ENCODE measurements at places on chromosomes 12 and 14. TPM values are rescaled to one million over a fixed set of nuclear protein-coding genes. Genes with fewer than 3 reads are reported as not detected.

HSPB8 gene
- total RNA-seq: 11.4 TPM

FOXN3 gene
- total RNA-seq: 13.2 TPM

AICDA gene
- not detected for total RNA-seq

MIP gene
- not detected for total RNA-seq

NGB gene
- total RNA-seq: not detected

PRH1 gene
- total RNA-seq: 5.7 TPM

HAL gene
- 1.5 TPM for total RNA-seq

POU6F1 gene
- 0.17 TPM for total RNA-seq

CMA1 gene
- not detected for total RNA-seq

DNA sequence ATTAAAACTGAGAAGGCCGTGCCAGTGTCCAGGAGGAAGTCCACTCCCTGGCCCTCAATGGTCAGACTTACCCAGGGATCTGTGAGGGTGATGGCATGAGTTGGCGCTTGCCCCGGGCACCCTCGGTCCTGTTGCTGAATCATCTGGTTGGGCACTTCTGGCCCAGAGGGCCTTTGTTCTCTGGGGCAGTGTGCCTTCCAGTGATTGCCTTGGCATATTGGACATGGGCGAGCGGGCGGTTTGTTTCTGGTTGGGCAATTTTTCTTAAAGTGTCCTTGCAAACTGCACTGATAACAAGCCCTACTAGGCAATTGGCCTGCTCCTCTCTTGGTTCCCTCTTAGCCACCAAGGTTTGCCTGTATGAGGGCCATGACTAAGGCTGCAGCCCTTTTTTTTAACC, 69.5 kb upstream of the ZDHHC17 start:
- DNase-seq: no peak

- DNase-seq: no peak
These were observed 59.8 kb upstream of the VASH1 start for GRCh38 chr14:76701436-76701835.

- no peak for DNase-seq
These were observed 772.4 kb upstream of the FBXO33 start for GRCh38 chr14:40204441-40205175.

GRCh38 chr12:66131067-66131688, 628 bp upstream of the LLPH start:
- no peak for DNase-seq

DNA sequence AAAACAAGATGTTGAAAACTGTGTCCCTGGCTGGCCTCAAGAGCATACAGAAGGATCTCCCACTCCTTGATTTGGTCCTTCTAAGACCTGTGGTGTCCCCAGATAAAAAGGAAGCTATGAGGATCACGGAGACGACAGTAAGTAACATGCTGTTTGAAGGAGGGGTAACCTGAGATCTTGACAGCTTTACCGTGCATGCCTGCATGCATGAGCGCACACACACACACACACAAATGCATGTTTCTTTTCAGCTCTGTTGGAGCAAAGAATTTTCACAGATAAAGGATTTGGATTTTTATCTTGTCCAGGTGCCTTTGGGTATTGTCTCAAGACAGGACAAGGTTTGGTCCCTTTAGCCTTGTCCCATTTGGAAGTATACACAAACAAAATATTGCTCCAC, 411.6 kb upstream of the CCDC196 start:
- no peak for DNase-seq

GRCh38 chr14:20180486-20180885, 10.2 kb upstream of the OR11G2 start:
- peak; percentile 21 for DNase-seq

DNA sequence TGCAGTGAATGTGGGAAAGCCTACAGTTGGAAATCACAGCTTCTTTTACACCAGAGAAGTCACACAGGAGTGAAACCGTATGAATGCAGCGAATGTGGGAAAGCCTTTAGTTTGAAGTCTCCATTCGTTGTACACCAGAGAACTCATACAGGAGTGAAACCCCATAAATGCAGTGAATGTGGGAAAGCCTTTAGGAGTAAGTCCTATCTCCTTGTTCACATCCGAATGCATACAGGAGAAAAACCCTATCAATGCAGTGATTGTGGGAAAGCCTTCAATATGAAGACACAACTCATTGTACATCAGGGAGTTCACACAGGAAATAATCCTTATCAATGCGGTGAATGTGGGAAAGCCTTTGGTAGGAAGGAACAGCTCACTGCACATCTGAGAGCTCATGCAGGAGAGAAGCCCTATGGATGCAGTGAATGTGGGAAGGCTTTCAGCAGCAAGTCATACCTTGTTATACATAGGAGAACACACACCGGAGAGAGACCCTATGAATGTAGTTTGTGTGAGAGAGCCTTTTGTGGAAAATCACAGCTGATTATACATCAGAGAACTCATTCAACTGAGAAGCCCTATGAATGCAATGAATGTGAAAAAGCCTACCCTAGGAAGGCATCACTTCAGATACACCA, 24.6 kb downstream of the ZNF26 start:
- no peak for DNase-seq

- DNase-seq: peak; percentile 7
These were observed 1683.8 kb upstream of the SEL1L start for GRCh38 chr14:83217492-83217891.

DNA sequence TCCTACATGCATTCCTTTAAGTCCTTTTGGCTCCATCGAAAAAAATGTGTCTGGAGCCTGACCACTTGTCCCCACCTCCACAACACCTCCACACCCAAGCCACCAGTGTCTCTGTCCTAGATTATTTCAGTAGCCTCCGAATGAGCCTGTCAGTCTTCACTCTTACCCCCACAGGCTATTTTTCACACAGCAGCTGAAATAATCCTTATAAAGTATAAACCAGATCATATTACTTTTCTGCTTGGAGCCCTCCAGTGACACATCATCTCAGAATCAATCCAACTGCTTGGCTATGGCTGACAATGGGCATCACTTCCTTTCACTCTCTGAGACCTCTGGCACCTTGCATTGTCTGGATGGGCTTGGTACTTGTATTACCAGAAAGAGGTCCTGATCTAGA, 44.9 kb downstream of the BBS10 start:
- DNase-seq: peak; percentile 38

DNA sequence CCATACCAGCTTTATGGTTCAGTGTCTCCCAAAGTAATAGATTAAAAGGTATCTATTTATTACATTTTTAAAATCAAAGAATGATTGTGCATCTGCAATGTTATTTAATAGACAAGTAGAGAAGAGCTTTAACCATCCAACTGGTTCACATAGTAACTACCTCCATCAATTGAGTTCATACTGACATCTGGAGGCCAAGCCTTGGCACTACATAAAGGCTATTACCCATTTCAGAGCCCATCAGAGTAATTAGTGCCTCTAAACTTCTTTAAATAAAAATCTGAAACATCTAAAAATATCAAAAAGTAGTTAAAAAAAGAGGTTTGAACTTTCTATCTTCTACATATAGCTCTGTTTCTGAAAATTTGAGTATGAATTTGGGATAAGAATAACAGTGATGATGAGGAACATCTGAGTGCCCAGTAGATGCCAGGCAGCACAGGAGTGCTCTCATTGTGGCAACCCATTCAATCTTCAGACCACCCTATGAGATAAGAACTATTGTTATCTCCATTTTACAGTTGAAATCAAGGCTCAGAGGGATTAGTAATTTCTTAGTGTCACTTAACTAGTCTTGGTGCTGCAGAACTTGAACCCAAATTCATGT, 132.9 kb upstream of the DAAM1 start:
- DNase-seq: peak; percentile 92

- no peak for DNase-seq
These were observed 3.9 kb upstream of the FGF23 start for GRCh38 chr12:4383304-4383865.

- no peak for DNase-seq
These were observed 132.0 kb downstream of the RFLNA start for GRCh38 chr12:124426594-124427555.

GRCh38 chr14:94773655-94774343, 3.9 kb upstream of the GSC start:
- DNase-seq: no peak

GRCh38 chr12:101694297-101694848, 3.1 kb upstream of the CHPT1 start:
- no peak for DNase-seq

- no peak for DNase-seq
These were observed 45.8 kb downstream of the SSH1 start for GRCh38 chr12:108811411-108812180.

DNA sequence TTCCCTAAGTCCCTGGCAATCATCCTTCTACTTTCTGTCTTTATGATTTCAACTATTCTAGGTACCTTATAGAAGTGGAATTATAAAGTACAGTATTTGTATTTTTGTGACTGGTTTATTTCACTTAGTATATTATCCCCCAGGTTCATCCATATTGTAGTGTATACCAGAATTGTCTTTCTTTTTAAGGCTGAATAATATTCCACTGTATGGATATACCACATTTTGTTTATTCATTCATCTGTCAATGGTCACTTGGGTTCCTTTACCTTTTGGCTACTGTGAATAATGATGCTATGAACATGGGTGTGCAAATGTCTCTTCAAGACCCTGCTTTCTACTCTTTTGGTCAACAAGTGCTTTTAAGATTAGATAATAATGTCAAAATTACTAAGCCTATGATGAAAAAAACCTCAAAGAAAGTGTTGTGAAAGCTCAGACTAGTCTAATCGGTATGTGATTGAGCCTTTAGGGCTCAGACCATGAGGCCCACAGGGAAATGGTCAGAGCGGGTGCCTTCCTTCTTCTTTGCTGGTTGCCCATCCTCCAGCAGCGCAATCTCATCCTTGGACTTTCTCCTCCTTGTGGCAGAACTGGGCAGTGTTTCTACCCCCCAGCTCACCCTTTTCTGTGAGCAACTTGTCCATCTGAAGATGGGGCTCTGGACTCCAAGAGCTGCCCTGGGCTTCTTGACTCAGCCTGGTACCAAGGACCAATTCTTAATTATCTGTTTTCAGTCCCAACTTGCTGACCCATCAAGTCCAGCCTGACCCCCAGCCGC, 105.4 kb downstream of the TTC8 start:
- peak; percentile 25 for DNase-seq

DNA sequence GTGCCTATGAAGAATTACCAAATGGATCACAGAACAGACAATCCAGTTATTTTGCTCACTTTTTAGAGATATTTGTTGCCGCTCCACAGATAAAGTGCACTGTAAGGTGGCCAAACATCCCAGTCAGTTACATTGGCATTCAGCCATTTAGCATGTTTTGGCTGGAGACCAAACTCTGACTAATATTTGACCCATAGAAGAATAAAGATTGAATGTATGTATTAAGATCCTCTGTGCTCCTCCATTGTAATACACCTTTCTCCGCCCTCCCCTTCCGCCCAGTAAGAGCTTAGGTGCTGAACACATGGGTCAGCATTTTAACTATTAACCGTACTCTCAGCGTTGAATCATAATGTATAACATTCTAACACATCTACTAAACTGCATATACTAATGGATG, 163.4 kb downstream of the ANO6 start:
- peak; percentile 96 for DNase-seq

- peak; percentile 64 for DNase-seq
These were observed 131.7 kb downstream of the MIPOL1 start for GRCh38 chr14:37329189-37330001.

- no peak for DNase-seq
These were observed 227.7 kb downstream of the FSCB start for GRCh38 chr14:44279357-44279756.

GRCh38 chr14:50357124-50357523, 39.6 kb downstream of the CDKL1 start:
- DNase-seq: no peak

GRCh38 chr14:44297437-44297836, 209.6 kb downstream of the FSCB start:
- peak; percentile 15 for DNase-seq

- peak; percentile 82 for DNase-seq
These were observed 39.7 kb downstream of the KRT80 start for GRCh38 chr12:52151837-52152783.

DNA sequence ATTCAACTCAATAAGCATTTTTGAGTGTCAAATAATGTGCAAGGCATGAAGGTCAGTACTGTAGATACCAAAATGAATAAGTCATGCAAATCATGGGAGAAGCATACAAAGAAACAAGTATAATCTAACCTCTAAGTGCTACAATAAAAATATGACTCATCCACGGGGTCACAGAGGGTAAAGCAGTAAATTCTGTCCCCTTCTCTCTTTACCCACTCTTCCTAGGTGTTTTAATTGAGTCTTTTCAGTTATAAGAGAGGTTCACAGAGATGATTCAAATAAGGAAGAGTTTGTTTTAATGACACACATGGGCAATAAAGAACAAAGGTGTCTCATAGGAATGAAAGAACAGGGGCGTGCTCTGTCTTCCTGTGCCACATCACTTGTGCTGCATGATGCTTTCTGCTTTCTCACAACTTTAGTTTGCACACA, 71.5 kb upstream of the DAAM1 start:
- peak; percentile 99 for DNase-seq

DNA sequence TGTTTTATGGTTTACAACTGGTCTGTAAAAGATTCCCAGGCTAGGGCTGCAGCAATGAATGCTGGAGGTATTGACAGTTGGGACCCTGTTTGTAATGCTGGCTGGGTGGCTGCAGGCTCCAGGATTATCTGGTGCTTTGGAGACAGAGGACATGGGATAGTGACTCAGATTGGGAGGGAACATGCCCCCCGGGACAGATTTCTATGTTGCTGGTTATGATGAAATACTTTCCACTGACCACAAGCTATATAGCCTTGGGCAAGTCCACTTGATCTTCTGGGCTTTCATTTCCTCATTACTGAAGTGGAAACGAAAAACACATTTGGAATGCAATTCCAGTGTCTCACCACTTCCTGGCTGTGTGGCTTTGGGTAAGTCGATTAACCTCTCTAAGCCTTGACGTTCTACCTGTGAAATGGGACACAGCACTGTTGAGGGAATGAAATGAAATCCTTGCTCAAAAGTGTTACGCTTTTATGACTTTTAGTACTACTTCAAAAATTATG, 6.3 kb upstream of the TPCN1 start:
- peak; percentile 99 for DNase-seq

DNA sequence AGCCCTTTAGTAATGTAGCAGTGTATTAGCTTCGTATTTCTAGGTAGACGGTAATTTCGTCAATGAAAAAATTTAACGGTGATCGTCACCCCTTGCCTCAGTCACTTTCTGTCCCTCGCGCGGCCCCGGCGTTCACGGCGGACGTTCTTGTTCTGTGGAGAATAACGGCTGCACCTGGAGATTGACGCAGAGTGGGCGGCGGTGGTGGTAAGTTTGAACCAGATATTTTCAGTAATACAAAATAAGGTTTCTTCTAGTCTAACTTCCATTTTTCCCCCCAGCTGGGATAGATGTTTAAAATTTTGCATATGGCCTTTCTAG, 341 bp downstream of the ZNF10 start:
- DNase-seq: no peak

GRCh38 chr12:30514666-30515065, 181.0 kb downstream of the IPO8 start:
- no peak for DNase-seq

GRCh38 chr12:93778306-93778705, 101.1 kb downstream of the CRADD start:
- DNase-seq: no peak

All from PC-3 (cell line).